ENCODE measurements at places on chromosomes 4 and X. TPM values are rescaled to one million over a fixed set of nuclear protein-coding genes. Genes with fewer than 3 reads are reported as not detected.

GRCh38 chrX:100600758-100601157 is 16.0 kb downstream of the TNMD start:
- no peak for DNase-seq

Gene COL4A6
- polyA plus RNA-seq = 18.3 TPM

DNA sequence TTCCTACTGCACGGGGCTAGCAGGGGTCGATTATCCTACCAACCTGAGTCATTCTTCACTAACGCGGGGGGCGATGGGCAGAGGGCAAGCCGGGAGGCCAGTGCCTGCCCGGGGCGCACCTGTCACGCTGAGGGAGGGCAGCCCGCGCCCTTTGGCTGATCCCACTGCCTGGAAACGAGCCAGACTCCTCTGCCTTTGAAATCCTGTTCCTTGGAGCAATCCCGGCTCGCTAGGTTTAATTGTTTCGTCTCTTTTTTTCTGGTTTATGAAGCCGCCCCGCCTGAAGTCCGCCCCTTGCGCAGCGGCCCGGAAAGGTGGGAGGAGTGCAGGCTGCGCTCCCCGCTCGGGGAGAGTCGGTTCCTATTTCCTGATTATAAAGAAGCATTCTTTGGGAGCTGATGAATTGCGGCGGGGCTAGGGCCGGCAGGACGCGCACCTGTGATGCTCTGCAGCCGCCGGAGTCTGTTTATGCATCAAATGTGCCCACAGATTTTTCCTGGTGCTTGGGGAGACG is 484.2 kb downstream of the BCOR start:
- peak; percentile 72 for DNase-seq

Gene GPM6B
- polyA plus RNA-seq = 23.0 TPM

Gene PPP2R2C
- 0.66 TPM for polyA plus RNA-seq

GRCh38 chrX:16587836-16588235 is 62.1 kb upstream of the S100G start:
- DNase-seq = no peak

Gene CTAG2
- polyA plus RNA-seq = not detected

DNA sequence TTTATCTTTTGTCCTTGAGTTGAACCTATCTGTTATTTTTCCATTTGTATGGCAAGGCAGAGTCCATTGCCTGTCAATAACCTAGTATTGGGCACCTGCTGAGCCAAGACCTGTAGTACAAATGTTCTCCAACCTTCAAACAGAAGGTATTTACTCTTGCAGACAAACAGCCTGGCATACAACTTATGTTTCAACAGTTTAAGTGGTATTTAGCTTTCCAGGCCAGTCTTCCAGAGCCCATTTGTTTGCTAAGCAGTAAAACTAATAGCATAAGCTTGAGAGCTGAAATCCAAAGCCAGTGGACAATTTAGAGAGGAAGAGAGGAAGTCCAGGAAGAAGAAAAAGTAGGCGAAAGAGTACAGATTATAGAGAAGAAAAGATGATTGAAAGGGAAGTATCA is 979.3 kb downstream of the GLUD2 start:
- DNase-seq = no peak

Gene SPIN4
- 24.8 TPM for polyA plus RNA-seq

Gene INTS6L
- polyA plus RNA-seq = 22.8 TPM

Gene MAD2L1
- 58.0 TPM for polyA plus RNA-seq

DNA sequence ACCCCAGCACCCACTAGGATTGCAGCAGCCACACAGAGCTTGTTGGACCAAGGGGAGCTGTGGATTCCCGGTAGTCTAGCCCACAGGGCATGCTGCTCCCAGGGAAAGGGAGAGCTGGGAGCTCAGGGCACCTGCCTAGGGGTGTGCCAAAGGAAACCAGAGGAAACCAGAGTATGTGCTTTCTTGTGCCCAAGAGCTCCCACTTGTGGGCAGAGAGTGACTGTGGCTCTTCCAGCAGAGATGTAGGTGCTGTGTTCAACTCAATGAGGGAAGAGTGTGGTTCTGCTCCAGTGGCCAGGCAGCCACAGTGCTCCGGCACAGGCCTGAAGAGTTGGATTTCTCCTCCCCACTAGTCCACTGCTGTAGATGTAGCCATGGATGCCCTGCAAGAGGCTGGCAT is 1050.0 kb upstream of the INTU start:
- DNase-seq = no peak

Gene SERPINA7
- 0.14 TPM for polyA plus RNA-seq

Gene AMBN
- 0.87 TPM for polyA plus RNA-seq

DNA sequence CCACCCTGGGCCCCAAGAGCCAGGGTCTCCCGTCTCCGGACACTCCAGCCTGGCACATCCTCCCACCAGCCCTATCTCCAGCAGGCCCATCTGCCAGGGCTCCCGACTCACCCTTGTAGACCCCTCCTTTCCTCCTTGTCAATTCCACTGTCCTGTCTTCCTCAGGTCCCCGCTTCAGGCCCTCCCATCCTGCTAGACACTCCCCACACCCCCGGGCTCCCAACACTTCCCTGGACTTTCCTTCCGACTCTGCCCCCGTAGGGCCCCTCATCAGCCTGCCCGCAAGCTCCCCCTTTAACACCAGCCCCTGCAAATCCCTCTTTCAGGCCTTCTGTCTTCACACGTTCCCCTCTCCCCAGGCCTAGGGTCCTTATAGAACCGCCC is 1.1 kb downstream of the PRAF2 start:
- DNase-seq = no peak

DNA sequence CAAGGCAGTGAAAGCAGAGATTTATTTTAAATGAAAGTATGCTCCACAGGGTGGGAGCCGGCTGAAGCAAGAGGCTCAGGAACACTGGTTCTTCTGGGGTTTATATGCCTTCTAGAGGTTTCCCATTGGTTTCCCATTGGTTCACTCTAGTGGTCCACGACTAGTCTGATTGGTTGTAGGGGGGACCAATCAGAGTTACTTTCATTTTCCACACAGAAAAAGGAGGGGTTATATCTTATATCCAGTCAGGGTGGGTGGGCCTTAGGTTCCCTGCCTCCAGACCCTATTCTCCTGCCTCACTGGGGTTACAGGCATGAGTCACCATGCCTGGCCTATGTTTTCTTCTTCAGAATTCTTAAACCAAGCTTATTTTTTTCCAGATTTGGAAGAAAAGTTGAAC is 101.6 kb downstream of the KLHL8 start:
- DNase-seq = no peak

- DNase-seq = no peak
These were observed 41.5 kb upstream of the CYP4V2 start for GRCh38 chr4:186149872-186150271.

DNA sequence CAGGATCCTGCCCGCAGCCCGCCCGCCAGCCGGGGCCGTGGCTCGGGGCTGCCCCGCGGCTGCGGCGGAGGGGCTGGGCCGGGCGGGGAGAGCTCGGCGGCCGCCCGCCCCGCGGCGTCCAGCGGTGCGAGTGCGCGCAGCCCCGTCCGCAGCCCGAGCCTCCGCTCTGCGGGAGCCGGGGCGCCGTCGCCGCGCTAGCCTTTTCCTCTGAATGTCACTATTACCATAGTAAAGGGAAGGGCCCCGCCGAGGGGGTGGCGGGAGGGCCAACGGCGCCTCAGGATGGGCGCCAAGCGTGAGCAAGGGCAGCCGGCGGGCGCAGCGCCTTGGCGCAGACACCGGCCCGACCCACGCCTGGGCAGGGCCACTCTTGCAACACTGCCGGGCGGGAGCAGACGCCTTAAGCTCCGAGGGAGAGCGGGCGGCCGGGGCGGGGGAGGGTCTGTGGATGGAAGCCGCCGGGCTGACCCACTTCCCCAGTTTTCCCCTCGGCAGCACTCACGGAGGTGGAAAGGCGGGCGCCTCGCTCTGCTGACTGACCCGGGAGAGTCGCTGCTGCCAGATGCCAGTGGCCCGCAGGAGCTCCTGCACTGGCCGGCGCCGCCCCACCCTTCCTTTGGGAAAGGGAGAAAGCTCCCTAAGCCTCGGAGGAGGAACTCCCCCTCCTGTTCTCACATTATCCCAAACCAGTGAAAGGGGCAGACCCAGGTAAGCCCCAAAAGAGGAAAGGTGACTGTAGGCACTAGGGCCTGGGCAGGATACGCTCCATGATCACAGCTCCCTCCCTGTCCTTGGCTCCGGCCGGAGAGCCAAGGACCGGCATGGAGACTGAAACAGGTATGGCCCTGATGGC is 329.4 kb downstream of the HNRNPD start:
- peak; percentile 31 for DNase-seq

Gene STBD1
- 2.0 TPM for polyA plus RNA-seq

DNA sequence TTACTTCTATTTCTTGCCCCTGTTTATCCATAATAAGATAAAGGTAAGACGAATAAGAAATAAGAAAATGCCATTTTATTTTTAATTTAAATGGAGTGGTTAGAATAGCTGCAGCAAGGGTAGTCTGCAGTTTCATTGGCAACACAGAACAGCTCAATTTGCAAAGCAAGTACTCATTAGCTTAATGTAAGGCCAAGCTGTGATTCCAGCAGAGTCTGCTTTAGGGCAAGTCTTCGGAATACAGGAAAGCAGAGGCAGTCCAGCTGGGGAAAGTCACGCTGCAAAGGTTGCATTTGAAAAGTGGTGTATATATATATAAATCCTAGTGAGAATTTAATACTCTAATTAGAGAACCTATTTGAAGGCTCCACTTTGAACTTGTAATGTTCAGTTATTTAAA is 59.0 kb downstream of the ANXA10 start:
- no peak for DNase-seq

- DNase-seq = no peak
These were observed 154.9 kb downstream of the PARM1 start for GRCh38 chr4:75087865-75088264.

Gene TMEM187
- 8.0 TPM for polyA plus RNA-seq

DNA sequence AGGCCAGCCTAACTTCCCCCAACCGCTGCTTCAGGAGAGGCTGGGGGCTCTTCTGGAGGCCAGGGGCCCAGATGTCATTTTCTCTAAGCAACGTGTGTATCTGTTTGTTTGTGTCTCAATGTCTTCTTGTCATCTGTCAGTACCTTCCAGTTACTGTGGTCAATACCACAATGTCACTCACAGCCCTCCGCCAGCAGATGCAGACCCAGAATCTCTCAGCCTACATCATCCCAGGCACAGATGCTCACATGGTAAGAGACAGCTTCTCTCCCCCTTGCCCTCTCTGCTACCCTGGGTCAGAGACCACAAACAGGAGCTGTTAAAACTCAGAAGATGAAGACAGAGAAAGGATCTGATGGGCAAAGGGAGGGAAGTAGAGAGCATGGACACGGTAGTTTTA is 5.0 kb downstream of the XPNPEP2 start:
- no peak for DNase-seq

DNA sequence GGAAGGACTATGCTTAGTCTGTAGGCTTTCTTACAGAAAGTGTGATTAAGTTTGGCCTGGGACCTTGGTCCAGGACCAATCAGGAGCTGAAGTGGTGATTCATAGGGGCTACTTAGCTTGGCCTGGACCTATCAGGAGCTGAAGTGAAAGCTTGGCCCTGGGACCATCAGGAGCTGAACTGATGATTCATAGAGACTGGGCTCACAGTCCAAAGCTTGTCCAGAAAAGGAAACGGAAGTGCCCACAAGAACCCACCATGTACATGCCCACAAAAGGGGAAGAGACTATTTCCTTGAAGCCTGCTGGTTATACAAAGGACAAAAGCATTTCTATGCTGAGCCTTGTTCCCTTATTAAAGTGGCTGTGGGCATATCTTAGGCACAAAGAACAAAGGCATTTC is 12.6 kb downstream of the TENT5D start:
- DNase-seq = no peak

DNA sequence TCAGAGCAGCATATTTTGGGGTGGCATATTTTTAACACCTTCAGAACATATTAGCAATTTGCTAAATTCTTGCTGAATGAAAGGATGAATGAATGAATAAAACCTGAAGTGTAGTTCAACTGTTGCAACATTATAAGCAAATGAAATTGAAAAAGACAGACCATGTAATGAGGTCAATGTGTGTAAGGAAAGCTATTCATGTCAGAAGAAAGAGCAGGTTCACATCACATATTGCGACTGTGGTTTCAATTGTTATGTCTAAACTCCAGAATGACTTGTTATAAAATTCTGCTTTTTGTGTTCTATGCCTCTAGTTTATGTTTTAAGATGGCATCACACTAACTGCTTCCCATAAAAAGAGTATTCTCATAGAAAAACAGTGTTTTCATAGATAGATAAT is 32.9 kb upstream of the DSPP start:
- no peak for DNase-seq

- DNase-seq = no peak
These were observed 124.2 kb upstream of the KCNIP4 start for GRCh38 chr4:22072726-22073125.

Gene MAP9
- polyA plus RNA-seq = 30.3 TPM

DNA sequence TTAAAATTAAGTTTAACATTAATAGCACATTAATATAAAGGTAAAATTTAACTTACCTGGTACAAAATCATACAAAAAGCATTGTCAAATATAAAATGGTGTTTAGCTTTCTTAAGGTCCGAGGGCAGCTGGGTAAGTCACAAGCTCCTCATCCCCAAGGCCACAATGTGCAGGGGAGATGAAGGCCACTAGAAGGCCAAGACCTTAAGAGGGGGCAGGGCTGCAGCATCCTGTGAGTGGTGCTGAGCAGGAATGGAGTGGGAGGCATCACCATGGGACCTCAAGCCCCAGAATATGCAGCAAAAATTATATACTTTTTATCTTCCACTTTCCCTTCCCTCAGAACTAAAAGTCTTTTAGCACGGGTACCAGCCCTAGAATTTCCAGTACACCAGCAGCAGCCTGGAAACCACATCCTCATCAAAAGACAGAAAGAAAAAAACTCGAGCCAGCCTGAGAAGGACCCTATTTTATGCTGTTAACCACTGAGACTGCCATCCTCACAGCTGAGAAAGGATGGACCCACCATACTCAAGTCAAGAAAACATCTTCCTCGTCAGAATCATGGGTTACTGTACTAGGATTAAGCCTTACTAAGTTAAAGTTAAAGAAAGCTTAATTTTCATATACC is 13.0 kb upstream of the RHOXF2 start:
- no peak for DNase-seq

- peak; percentile 9 for DNase-seq
These were observed 75.1 kb downstream of the PRKX start for GRCh38 chrX:3638280-3638873.

Gene ZNF732
- polyA plus RNA-seq = 1.5 TPM

- no peak for DNase-seq
These were observed 24.2 kb downstream of the GPRIN3 start for GRCh38 chr4:89283226-89284009.

- no peak for DNase-seq
These were observed 181.1 kb upstream of the SMIM31 start for GRCh38 chr4:164572877-164573279.

- no peak for DNase-seq
These were observed 560.4 kb downstream of the STPG2 start for GRCh38 chr4:97582890-97583289.

DNA sequence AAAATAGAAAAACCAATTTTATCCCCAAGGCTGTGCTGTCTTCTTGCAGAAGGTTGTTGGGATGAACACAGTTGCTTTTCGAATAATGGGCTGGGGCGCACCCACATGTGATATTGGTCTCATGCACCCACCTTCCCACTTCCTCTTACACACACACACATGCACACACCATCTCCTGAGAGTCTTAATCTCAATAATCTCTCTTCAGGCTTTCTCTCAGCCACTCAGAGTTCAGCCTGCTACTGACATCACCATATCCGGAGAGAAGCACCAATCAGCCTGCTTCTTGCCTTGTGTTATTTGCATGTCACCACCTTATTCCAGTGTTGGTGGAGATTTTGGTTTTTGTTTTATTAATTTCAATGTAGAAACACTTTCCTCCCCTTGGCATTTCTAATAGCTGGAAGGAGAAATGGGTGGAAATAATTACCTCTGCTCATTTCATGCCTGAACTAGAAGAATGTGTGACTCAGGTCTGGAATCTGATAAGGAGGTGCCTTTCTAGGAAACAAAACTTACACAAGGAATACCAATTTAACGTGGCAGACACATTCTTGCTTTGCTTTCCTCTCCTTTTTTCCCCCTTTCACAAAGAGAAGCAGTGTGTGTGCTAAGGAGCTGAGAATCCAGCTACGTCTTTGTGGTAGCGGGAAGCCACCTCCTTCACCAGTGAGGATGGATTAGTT is 400.2 kb downstream of the MID1IP1 start:
- DNase-seq = no peak

Data from left renal cortex interstitium (tissue), 4 donors.